Glutamatergic neuron (in vitro differentiated cells): ENCODE measurements at places on chromosomes 5 and 9.

DNA sequence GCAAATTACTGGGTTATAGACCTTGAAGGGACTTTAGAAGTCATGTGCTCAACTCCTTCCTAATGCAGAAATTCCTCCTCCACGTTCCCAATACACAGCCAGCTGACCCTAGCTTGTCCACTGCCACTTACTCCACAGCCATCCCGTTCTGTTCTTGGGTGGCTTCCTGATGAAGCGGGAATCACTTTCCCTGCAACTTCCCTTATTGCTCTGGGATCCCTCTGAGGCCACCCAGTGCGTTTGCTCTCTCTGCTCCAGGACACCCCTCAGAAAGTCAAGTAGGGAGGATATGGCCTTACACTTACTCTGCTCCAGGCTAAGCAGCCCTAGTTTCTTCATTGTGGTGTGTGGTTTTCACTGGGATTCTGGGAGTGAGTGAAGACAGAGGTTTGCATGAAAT lies 55.5 kb downstream of the GALNT12 start:
- DNase-seq: no peak

DNA sequence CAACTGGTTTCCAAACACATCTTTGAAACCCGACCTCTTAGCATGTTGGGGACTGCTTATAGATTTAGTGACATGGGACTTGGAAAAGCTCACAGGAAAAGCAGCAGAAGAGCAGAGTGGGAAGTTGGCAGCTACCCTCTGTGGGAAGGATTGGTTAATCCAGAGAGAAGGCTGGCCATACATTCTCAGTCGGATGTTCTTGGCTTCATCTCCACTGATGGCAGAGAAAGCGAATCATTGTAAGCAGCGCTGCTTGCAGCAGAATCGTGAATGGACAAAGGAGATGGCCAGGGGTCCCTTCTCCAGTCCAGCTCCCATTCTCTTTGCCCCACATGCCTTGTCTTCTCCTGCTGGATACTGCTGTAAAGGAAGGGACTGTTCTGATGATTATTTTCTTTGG lies 62.7 kb downstream of the MEGF10 start:
- DNase-seq: no peak

- no peak for DNase-seq
Measured at GRCh38 chr5:911601-912000, 18.9 kb downstream of the TRIP13 start.

DNA sequence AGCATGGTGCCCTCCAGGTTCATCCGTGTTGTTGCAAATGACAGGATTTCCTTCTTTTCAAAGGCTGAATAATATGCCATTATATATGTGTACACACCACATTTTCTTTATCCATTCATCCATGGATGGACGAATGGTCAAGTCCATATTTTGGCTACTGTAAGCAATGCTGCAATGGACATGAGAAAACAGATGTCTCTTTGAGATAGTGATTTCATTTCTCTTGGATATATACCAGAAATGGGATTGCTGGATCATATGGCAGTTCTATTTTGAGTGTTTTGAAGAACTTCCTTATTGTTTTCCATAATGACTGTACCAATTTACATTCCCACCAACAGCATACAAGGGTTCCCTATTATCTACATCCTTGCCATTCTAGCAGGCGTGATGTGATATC lies 67.9 kb downstream of the TEK start:
- no peak for DNase-seq

GRCh38 chr5:164091836-164092235 lies 586.4 kb downstream of the MAT2B start:
- DNase-seq: no peak

GRCh38 chr5:123217173-123217572 lies 128.1 kb downstream of the PRDM6 start:
- no peak for DNase-seq

DNA sequence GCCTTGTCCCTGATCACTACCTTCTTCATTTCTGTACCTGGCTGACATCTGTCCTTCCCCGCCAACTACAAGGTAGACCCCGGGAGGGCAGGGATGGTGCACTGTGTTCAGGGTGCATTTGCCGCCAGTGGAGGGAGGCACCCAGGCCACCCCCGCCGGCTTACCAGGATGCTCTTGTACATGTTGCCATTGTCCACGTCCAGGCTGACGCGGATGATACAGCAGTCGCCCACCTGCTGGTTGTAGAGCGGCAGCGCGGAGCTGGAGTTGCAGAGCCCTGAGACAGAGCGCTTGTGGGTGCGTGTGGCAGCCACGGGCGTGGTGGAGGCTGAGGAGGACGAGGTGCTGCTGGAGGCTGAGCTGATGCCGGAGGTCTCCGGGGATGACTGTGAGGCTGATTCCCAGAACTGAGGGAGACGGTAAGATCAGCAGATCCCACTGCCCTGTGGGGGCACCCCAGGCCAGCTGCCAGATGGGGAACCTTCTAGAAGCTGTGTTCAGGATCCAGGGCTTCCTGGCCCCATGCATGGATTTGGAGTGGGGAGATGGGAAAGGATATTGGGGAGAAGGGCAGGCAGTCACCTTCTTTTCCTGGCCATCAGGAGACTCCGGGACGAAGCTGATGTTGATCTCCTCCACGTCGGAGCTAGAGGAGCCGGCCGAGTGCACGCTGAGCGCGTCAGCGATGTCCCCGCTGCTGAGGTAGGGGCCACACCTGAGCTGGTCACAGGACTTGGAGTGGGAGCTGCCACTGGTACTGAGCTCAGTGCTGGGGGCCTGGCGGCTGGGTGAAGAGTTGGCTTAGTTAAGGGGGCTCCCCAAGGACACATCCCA lies 19.5 kb downstream of the RALGDS start:
- no peak for DNase-seq

DNA sequence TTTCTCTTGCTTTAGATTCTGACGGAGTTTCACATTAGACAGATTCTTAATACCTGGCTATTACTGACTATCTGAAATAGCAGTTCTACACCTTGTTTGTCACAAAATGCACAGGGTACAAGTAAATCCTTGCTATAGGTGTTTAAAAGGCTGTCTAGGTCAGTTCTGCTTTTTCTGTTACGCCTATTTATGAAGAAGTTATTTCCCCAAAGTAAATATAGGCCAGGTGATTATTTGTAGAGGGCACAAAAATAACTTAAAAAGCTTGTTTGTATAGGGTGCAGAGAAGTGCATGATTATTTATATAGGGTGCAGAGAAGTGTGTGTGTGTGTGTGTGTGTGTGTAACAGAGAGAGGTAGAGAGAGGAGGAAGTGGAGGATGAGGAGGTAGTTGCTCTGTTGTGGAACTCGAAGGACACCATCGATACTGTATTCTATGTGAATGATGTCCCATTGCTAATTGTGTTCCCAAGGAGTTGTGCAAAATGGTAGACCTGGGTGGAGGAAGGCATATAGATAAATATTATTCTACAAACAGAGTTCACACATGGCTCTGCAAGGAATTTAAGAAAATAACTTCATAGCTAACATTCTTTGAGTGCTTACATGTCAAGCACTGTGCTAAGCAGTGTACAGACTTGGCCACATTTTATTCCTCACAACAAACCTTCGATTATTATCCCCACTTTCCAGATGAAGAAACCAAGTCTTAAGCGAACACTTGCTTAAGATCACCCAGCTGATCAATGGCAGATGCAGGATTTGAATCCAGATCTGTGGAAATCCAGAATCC lies 96.3 kb upstream of the EQTN start:
- no peak for DNase-seq

- DNase-seq: no peak
Measured at GRCh38 chr9:70859694-70860093, 261.7 kb downstream of the TRPM3 start.

DNA sequence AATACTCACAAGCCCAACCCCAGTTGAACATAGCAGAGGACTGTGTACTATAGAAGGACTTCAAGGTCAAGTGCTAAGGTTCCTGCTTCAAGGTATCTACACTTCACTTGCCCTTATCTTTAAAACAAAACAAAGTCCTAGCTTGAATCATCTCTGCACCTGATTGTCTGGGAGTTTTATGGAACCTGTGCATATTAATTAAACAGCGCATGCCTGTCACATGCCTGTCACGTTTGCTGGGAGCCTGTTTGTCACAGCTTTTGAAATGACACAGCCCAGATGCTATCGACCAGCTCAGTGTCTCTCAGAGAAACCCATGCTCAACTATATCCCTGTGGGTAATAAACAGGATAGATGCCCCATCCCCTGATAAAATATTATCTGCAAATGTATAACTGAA lies 476.0 kb downstream of the ZSWIM6 start:
- no peak for DNase-seq

GRCh38 chr9:93496285-93496684 lies 42.9 kb upstream of the FAM120AOS start:
- DNase-seq: no peak

DNA sequence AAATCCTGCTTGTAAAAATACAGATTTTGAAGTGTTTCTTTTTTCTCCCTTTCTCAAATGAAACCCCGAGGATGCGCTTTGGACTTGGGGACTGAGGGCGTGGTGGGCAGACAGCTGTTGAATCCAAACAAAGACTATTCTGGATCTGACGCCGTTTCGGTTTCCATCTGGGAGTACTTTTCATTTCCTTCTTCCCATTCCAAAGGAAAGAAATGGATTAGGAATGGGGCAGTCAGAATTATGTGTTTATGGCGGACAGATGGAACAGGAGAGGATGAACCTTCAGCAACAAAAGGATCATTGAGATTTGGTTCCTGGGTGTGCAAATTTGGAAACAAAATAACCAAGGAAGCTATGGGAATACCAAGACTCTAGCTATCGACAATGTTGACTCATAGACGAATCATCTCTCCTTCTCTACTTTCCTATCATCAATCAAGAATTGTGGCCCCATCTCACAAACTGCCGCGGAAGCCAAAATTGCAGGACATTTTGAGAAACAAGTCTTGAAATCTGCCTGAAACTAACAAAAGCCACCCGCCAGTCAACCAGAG lies 300.6 kb downstream of the PARP8 start:
- no peak for DNase-seq

DNA sequence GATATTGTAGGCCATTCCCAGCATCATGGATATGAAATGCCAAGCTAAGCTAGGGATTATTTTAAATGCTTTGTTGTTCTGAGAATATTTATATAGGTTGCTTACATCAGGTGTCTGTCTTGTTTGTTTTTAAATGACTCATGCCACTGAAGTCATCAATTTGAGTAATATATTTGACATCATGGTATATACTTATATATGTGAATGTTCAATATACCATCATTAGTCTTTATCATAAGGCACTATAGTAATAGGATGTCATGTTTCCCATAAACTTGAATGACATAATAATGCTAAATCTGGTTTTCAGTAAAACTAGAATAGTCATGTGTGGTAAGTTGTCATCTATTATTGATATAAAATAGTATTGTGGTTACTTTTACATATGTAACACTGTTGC lies 13.1 kb downstream of the C9orf85 start:
- no peak for DNase-seq

GRCh38 chr5:111231119-111231518 lies 6.9 kb downstream of the CAMK4 start:
- no peak for DNase-seq

- no peak for DNase-seq
Measured at GRCh38 chr9:131851414-131851813, 111.5 kb upstream of the RAPGEF1 start.

GRCh38 chr5:92329759-92330158 lies 946.6 kb upstream of the ARRDC3 start:
- no peak for DNase-seq

GRCh38 chr5:126651013-126651577 lies 50.3 kb downstream of the PHAX start:
- DNase-seq: no peak

GRCh38 chr9:132547976-132548730 lies 34.3 kb upstream of the BARHL1 start:
- no peak for DNase-seq

GRCh38 chr5:139482050-139482889 lies at the start of gene STING1:
TSS of gene STING1 (minus strand) at chr5:139482758. CDS start at chr5:139481704, 1,054 bp downstream.
- DNase-seq: no peak

DNA sequence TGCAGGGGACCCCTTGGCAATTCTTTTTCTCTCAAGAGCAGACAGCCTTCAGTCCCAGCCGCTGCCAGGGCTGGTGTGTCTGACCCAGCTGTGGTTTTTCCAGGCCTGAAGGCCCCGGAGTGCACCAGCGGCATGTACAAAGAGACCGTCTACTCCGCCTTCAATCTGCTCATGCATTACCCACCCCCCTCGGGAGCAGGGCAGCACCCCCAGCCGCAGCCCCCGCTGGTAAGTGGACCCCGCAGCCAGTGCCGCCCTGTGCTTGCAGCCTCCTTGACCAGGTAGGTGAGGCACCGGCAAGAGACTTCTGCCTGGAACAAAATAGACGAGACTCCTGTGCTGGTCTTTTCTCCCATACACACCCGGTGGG lies 1.3 kb downstream of the TCF7 start:
- DNase-seq: no peak

GRCh38 chr5:71573591-71573990 lies 13.5 kb upstream of the MCCC2 start:
- DNase-seq: no peak

GRCh38 chr5:17222664-17223063 lies 5.2 kb downstream of the BASP1 start:
- DNase-seq: no peak

DNA sequence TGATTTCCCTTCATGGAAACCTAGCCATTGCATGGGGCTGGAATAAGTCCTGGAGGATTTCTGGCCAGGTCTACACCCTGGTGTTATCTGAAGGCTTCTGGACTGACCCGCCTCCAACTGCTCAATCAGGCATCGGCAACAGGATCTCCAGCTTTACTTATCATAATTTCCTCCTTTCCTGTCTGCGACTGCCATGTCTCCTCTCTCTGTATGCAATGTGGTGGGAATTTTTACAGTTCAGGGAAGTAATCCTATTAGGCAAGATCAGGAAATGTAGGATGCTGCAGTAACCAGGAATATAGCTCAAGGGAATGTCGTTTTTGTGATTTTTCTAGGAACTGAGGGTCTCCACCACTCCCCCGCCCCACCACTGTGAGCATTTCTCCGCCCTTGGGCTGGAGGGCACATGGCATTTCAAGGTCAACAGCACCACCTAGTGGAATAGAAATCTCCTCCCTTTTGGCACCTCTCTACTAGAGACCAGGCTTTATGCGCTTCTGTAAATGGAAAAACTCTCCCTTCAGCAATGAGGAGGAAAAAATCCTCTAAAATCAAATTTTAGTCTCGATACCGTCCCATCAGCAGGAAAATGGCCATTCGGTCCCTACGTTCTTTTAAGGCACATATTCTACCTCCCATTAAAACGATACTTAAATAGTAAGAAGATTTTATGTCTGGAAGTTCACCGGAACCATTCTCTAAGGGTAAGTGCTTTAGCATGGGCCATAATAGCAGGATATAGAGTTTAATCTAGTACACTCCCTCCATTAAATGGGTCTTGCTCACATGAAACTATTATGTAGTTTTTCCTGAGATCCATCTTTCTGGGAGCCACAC lies 93.0 kb downstream of the YTHDC2 start:
- DNase-seq: peak; percentile 64
